Activated naive CD8-positive, alpha-beta T cell treated with anti-CD3 and anti-CD28 coated beads, Interleukin-2, amount 10 ng/mL, durations not matched to agents 7 days and 5 days (primary cell): ENCODE measurements at places on chromosomes 16 and 17.

DNA sequence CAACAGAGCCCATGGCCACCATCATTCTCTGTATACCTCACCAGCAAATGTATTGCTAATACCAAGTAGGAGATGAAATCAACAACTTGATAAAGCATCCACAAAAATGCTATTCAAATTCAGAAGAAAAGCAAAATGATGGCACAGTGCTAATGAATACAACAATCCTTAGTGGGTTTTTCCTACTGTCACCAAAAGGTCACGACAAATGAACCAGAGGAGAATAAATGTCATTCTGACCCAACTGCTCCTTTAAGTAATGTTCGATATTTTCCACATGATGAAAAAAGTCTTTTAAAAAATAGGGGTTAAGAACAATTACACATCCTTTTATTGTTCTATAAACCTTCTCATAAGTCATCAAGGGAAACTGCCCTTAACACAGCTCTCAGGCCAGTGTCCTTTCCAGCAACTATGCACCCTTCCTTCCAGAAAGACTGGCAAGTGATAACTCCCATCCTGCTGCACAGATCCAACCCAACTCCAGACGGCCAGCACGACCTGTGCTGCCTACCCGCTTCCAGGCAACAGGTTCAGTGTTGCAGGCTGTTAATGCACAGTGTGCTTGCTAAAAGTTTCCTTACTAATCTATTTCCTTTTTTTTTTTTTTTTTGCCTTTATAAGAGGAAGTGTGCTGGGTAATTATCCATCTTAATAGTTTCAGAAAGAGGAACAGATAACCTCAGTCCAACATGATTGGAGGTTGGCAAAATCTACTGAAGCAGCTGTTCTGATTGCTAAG is 15.4 kb downstream of the FBXO31 start:
- DNase-seq: no peak

GRCh38 chr17:37092071-37092470 is 143.3 kb downstream of the AATF start:
- no peak for DNase-seq

GRCh38 chr16:4420505-4421105 is 4.2 kb upstream of the CORO7 start:
- DNase-seq: no peak

DNA sequence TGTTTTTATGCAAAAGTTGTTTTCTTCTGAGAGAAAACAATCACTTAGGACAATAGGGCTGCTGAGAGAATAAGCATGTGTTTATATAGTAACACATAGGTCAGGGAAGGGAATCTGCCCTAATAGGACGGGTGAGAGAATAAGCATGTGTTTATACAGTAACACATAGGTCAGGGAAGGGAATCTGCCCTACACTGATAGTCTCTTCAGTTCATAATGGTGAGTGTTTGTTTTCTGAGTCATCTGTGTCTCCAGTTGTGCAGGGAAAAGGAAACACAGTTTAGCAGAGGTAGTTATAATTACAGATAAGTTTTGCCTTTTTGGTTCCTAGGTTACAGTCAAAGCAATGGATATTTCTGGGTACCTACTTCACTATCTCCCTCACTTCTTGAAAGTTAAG is 252.3 kb upstream of the CA10 start:
- DNase-seq: no peak

DNA sequence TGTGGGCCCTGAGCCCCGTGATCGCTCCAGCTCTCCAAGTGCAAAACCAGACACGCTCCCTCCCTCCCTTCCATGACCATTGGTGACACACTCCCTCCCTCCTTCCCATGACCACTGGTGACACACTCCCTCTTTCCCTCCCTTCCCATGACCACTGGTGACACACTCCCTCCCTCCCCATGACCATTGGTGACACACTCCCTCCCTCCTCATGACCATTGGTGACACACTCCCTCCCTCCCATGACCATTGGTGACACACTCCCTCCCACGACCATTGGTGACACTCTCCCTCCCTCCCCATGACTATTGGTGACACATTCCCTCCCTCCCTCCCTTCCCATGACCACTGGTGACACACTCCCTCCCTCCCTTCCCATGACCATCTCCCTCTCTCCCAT is 56.3 kb downstream of the LMF1 start:
- no peak for DNase-seq

GRCh38 chr17:81241648-81242420 is 2.7 kb downstream of the NDUFAF8 start:
- DNase-seq: peak; percentile 84

DNA sequence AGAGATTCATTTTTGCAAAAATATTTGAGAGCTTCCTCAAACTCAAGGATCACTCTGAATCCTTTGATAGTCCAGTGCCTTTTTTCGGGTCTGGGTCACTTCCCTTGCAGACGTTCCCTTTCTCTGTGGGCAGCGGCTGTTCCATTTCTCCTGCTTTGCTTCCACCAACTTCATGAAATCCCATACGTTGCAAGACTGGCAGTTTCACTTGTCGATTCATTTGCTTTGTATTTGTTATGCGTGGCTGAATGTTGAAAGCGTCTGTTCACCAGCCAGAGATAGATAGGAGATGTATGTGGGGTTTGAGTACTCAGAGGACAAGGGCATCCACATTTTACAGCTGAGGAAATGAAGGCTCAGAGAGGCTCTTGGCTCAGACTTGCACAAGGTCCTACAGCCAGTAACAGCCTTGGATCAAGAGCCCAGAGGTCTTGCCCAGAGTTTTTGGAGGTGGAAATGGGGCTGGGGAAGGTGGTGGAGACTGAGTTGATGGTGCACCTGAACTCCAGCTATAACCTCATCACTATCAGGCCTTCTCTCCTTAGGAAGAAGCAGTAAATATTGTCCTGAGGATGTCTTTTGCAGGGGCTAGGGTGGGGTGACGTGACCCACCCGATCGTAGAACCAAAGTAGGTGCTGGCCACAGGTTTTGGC is 1.3 kb upstream of the CCDC102A start:
- no peak for DNase-seq

GRCh38 chr17:27888067-27888466 is 5.1 kb downstream of the LYRM9 start:
- no peak for DNase-seq

DNA sequence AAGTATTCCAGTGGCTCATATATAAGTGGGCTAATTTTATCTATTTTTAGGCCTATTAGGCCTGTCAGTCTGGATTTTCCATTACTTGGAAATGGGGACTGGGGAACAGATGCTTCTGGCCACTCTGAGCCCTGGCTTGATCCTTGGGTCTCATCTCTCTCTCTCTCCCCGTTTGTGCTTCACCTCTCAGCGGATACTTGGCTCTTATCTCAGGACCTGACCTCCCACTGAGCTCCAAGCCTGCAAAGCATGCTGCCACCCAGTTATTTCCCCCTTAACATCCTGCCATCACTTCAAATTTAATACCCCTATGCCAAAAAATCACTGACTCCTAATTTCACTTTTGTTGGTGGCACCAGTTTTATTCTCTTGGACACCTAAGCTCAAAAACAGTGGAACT is 4.2 kb downstream of the ZNF843 start:
- DNase-seq: no peak

DNA sequence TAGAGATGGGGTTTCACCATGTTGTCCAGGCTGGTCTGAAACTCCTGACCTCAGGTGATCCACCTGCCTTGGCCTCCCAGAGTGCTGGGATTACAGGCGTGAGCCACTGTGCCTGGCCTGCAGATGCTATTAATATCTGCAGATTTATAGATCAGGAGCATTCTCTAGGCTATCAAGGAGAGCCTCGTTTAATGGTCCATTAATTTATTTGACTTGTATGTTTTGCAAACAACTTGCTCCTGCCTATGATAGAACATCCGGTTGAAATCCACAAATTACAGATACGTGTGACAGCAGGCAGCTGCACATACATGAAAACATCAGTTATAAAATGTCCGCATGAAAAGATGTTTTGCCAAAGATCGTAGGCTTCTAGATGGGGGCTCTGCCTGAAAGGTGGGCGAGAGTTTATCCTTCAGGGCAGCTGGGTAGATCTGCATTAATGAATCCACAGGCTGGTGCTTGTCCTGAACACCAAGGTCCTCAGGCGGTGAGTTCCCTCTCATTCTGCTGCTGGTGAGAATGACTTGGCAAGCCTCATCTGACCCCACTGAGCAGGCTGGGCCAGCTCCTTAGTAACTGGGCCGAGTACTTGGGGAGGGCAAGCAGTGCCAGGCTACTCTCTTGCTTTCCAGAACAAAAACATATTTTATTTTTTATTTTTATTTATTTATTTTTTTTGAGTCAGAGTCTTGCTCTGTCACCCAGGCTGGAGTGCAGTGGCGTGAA is 37.1 kb upstream of the MGAT5B start:
- DNase-seq: no peak

GRCh38 chr17:1484676-1485422 is 7.6 kb downstream of the MYO1C start:
- peak; percentile 61 for DNase-seq

DNA sequence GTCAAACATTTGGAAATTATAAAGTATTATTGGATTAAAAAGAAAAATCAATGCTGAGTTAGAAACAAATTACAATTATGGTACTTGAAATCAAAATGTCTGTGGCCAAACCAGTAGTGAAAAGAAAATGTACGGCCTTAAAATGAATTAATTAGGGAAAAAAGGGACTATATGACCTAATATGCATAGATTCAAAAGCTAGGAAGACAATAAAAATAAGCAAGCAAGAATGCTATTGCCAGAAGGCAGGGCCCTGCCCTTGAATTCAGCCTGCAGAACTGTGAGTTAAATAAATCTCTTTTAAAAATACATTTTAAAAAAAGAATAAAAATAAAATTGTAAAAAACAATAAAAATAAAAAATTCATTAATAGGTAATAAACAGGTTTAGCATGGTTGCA is 88.7 kb downstream of the TRIM37 start:
- no peak for DNase-seq

- DNase-seq: no peak
Measured at GRCh38 chr16:55083052-55083451, 152.4 kb downstream of the IRX5 start.

GRCh38 chr17:17554266-17554665 is 37.2 kb downstream of the PEMT start:
- DNase-seq: no peak

DNA sequence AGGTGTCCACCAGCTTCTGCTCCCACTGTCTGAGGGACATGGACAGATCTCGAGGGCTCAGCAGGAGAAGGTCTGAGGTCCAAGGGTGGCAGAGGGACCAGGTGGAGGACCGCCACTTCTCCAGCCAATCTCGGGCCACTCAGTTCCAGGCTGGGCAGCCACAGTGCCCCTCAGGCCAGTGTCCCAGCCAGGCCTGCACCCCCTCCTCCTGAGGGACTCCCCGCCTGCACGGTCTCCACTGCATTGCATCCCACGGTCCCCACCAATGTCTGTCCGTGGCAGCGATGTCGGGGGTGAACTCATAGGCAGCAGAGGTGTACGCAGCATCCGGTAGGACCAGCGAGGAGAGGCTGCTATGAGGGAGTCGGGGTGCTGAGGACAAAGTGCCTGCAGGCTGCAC is 64.2 kb upstream of the DOC2B start:
- peak; percentile 19 for DNase-seq

DNA sequence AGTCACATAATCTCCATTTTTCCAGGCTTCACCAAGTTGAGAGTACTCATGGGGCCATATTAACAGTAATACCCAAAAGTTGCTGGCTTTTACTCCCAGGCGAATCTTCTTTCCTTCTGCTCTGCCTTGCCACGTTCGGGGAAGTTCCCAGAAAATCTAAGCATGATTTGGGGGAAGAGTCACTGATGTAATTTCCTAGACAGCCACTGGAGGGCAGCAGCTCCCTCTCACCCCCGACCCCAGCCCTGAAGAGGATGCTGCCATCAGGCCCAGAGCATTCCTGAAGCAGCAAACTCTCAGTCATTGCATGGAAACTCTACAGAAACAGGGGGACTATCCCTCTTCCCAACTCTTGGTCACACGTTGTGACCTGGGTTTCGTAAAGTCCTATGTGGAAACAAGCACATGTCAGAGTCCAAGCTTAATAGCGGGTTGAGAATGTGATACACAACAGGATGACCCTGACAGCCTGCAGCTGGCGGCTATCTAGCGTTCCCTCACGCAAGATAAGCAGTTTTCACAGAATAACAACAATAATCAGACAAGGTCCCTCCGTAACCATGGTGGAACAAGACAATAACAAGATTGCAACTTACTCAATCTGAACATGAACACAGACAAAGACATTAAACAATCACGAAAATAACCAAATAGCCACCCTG is 43.8 kb upstream of the DHX40 start:
- peak; percentile 62 for DNase-seq
